ENCODE measurements at places on chromosomes 11 and 22.
A peak's percentile ranks its signal among the peaks of the same experiment; 100 is the strongest.

GRCh38 chr11:66568124-66568916 is at the start of gene CTSF:
Gene CTSF (minus strand): TSS chr11:66568606. CDS start chr11:66568486, 120 bp downstream.
- peak; percentile 74 for DNase-seq

- DNase-seq = no peak
Observed at GRCh38 chr11:63551091-63551888, 11.9 kb downstream of the PLAAT2 start.

- no peak for DNase-seq
Observed at GRCh38 chr22:20573833-20574615, 66.6 kb downstream of the MED15 start.

GRCh38 chr11:28628412-28628811 is 520.2 kb downstream of the METTL15 start:
- no peak for DNase-seq

- DNase-seq = no peak
Observed at GRCh38 chr11:27868226-27868625, 168.0 kb upstream of the BDNF start.

GRCh38 chr11:63993993-63994392 is 7.8 kb downstream of the OTUB1 start:
- DNase-seq = no peak

GRCh38 chr22:47094861-47095330 is 332.4 kb downstream of the TBC1D22A start:
- DNase-seq = peak; percentile 9

DNA sequence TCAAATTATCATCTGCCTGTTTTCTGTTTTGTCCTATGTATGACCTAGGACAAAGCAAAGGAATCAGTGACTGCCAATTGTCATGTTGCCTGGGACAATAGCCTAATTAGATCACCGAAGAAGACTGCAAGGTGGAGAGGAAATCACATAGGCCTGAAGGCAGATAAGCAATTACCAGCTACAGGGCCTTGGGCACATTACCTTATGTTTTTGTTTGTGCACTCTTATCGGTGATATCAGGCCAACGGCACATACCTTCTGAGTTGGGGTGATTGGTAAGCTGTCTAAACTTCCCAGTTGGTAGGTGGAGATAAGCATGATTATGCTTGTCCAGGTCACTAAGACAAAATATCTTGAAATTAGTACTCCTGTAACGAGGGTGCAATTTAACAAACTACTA is 58.1 kb upstream of the FAM181B start:
- DNase-seq = no peak

DNA sequence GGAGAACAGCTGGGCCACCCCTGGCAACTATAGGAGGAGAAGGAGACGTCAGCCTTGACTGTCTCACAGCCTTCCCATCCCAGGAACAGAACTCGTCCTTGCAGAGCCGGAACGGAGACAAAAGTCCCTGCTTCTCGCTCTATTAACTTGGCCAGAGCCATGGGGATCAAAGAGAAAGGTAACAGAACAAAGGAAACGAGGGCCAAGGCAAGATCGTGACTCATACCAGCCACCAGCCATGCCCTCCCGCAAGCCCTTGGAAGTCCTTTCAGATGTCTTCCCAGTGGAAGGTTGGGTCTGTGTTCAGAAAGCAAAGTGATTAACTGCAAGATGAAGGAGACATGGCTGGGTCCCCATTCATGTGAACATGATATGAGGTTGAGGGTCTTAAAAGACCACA is 64.7 kb downstream of the PDE2A start:
- peak; percentile 37 for DNase-seq

GRCh38 chr11:77506857-77507256 is 33.0 kb upstream of the PAK1 start:
- peak; percentile 36 for DNase-seq

DNA sequence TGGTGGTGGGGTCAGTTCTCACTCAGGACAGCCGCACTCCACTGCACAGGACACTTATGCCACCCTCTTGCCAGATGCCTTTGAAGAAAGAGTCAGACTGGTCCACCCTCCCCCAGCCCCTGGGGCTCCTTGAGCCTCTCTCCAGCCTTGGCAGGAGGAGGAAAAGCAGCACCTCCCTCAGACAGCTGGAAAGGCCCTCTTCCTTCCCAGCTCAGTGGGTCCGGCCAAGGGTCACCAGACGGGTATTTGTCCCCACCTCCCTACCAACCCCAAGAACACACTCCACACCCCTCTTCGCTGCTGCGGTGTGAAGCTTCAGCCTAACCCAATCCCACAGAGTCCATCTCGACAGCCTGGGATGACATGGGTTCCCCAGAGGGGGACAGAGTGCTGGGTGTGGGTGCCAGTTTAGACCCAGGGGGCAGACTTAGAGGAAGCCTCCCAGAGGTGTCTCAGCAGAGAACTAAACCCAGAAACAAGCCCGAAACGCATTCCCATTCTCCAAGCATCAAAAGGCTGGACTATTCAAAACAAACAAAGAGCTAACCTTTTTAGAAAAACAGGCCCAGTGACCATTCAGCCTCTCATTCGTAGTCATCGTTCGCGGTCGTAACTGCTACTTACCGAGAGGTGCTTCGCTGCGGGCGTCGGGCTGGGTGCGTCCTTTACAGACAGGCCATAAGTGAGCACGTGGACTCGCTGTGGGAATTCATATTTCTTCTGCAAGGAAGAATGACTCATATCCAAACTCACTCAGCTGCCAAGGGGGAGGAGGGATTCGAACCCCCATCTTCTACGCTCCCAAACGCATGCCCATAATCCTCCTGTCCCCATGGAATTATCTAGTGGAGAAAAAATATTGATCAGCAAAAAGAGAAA is 57.5 kb upstream of the ANO1 start:
- DNase-seq = no peak

GRCh38 chr11:3867209-3868091 is 12.0 kb downstream of the STIM1 start:
- DNase-seq = no peak

GRCh38 chr22:30871391-30872284 is 96.9 kb downstream of the MORC2 start:
- DNase-seq = no peak

DNA sequence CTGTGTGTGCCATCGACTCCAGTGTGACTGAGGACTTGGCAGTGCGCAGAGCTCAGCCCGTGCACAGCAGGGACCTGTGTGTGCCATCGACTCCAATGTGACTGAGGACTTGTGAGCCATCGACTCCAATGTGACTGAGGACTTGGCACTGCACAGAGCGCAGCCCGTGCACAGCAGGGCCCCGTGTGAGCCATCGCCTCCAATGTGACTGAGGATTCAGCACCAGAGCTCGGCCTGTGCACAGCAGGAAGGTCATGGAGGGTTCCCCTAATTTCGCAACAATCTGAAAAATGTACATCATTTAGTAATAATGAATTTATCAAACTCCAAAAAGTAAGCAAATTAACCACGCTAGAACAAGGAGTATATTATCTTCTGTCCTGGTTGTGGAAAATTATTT is 348.3 kb upstream of the B3GAT1 start:
- no peak for DNase-seq

GRCh38 chr11:114262681-114263512 is 33.3 kb upstream of the NNMT start:
- peak; percentile 57 for DNase-seq

GRCh38 chr11:114078423-114078822 is 18.9 kb downstream of the ZBTB16 start:
- no peak for DNase-seq

DNA sequence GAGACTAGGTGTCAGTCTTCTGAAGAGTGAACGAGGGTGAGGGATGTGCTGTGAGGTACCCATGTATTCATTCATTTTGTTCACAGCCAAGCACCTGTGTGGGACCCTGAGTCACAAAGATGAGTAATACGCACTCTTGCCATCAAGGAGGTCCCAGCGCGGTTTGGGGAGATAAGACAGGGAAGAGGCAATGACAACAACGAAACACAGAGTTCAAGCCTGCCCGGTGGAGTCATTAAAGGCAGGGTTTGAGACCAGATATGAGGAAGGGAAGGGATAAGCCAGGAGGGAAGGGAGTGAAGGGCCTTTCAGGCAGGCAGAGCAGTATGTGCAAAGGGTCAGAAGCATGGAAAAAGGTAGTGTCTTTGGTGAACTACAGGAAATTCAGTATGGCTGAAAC is 4.6 kb downstream of the DCHS1 start:
- no peak for DNase-seq

GRCh38 chr22:39176714-39177455 is 24.4 kb upstream of the CBX7 start:
- DNase-seq = peak; percentile 22

- no peak for DNase-seq
Observed at GRCh38 chr11:35617316-35617686, 959 bp upstream of the FJX1 start.

GRCh38 chr22:37505989-37506388 is 13.2 kb downstream of the CARD10 start:
- DNase-seq = no peak

DNA sequence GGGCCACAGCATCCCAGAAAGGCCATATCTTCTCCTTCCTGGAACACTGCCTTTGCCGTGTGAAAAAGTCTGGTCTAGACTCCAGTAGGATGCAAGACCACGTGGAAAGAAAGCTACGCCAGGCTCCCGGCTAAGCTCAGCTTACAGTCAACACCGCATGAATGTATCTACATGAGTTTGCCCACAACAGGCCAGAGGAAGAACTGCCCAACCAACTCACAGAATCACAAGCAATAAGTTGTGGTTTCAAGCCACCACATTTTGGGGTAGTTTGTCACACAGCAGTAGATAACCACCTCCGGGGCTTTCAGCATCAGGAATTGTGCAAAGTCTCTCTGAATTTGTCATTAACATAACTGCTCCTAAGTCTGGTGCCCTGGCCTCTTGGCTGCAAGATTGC is 27.3 kb downstream of the HSPA8 start:
- no peak for DNase-seq

DNA sequence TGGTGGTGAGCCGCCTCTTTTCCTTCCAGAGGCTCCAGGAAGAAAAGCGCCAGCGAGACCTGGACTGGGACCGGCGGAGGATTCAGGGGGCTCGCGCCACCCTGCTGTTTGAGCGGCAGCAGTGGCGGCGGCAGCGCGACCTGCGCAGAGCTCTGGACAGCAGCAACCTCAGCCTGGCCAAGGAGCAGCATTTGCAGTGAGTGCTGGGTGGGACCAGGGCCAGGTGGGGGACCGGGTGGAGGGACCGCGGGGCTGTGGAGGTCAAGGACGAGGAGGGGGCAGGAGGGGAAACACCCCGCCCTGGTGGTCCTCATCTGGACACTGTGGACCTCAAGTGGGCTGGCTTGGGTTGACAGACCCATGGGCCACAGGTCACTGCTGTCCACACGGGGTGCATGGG is 17.4 kb downstream of the RIBC2 start:
- DNase-seq = no peak

DNA sequence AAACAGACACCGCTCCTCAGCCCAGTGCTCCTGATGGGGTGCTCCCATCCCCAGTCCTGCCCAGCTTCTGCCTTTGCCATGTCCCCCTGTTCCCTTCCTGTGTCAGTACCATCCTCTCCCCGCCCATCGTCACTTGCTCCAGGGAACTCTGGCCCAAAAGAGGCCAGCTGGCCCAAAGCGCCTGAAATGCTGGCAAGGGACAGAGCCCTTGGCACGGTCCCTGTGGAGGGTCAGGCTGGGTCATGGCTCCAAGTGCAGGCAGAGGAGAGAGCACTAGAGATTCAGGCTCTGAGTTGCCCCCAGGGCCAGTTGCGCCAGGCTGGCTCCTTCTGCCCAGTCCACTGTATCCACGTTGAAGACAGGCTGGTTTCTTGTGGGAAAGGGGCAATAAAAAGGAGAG is 8.4 kb upstream of the HDHD5 start:
- no peak for DNase-seq

GRCh38 chr22:20146777-20147176 is 4.1 kb downstream of the CCDC188 start:
- DNase-seq = no peak

DNA sequence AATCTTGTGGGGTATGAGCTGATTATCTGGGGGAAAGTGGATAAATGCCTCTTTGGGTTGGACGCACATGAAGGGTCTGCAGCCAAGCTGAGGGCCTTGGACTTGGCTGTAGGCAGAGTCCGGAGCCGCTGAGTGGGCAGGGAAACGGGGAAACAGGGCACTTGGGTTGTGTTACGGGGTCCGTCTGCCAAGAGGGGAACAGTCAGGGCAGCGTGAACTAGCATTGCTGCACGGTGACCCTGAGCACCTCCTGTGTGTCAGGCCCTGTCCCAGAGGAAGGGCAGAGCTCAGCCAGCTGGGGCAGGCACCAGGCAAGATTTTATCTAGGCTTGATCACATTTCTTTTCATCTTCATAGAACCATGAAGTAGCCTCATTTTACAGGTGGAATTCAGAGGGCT is 11.9 kb downstream of the FAM83F start:
- DNase-seq = no peak

DNA sequence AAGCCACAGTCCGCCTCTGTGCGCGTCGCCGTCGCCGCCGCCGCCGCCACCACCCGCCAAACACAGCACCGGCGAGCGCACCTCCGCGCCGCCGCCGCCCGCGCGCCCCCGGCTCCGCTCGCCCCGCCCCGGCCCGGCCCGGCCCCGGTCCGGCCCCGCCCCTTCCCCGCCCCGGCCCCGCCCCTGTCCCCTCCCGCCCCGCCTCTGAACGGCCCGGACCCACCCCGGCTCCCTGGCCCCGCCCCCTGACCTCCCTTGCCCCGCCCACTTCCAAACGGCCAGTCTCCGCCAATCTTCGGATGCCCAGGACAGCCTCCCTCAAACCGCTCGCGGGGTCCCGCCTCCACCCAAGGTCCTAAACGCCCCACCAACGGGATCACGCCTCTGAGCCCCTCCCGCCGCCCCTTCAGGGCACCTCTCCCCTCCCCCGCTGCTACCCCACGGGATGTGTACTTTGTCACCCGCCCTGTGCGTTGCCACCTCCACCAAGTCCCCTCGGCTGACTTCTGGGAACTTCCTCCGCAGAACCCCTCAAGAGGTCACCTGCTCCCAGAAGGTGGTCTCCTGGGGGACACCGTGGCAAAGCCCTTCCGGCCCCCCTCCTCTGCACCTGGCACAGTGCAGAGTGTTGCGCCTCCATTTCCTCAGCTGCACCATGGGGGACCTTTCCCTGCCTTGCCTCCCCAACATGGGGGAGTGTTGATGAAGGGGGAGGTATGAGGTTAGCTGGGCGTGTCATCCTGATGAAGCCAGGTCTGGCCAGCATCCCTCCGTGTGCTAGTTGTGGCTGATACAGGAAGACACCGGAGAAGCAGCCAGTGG is at the start of gene KIAA0930:
Gene KIAA0930, minus strand, starts transcription at position 85 of the 822 bp plus-strand sequence. CDS start 191 bp downstream, outside the sequence.
- peak; percentile 62 for DNase-seq

DNA sequence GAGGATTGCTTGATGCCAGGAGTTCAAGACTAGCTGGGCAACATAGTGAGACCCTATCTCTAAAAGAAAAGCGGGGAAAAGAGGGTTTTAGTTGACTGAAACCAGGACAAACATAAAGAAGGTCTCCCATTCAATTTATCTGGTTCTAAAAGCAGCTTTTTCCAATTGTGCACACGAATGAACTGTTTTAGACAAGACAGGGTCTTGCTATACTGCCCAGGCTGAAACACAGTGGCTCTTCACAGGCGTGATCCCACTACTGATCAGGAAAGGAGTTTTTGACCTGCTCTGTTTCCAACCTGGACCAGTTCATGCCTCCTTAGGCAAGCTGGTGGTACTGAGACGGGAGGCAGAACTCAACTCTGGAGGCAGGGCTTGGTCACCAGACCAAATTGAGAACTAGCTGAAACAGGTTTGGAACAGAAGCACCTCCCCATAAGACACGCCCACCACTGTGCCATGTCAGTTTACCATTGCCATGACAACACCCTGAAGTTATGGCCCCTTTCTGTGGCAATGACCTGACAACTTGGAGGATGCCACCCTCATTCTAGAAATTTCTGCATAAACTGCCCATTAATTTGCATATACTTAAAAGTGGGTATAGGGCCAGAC is 2.8 kb upstream of the NUCB2 start:
- no peak for DNase-seq

- DNase-seq = no peak
Observed at GRCh38 chr11:117663414-117663813, 133.6 kb downstream of the DSCAML1 start.

GRCh38 chr11:132838627-132839026 is 693.7 kb downstream of the OPCML start:
- DNase-seq = peak; percentile 41

Measured in kidney tubule cell (primary cell).